KG1 (cell line): ENCODE measurements at places on chromosomes 13 and 19.

GRCh38 chr13:113425941-113426590 is 27.2 kb downstream of the ADPRHL1 start:
- no peak for DNase-seq

DNA sequence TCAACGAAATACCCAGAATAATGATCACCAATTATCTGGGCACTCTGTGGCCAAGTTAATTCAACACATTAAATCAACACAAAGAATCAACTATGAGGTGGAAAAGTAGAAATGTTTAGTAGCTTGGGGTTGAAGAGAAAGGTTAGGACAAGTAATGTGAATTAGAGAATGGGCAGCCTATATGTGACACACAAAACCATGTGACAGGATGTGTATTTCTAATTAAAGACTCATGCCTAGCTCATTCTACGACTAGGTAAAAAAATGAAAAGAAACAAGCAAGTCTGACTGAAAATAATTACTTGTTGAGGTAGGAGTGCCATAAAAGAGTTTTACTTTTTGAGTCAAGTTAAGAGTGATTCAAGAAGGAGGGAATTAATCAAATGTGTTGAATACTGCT is 2646.0 kb upstream of the PCDH20 start:
- no peak for DNase-seq

- DNase-seq = no peak
Observed at GRCh38 chr13:52164989-52165388, 5.6 kb upstream of the NEK3 start.

DNA sequence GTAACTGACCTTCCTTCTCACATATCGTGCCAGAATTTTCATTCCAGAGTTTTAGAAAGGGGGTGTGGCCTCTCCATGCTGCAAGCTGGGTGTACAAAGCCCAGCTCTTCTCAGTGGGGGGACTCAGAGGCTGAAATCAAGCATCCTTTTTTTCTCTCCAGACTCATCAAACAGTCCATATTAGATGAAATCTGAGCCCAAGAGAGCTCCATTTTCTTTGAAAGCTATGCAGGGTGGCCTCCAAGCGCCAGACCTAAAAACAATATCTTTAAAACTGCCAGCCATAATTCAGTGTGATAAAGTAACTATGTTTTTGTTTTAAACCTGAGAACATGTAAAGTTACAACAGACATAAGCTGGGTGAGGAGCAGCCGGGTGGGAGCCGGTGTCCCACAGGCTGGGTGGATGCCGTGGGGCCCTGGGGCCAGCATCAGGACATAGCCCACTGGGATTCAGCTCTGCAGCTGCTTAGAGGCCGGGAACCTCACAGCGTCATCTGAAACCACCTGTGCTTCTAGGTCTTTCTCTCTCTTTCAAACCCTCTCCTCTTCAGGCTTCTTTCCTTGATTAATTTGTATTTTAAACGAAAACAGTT is 249.2 kb downstream of the ZNF536 start:
- DNase-seq = no peak

- peak; percentile 14 for DNase-seq
Observed at GRCh38 chr19:42313096-42313839, at the start of gene TMEM145. TSS of gene TMEM145 (plus strand) at chr19:42313309. CDS start at chr19:42313377, 68 bp downstream.

DNA sequence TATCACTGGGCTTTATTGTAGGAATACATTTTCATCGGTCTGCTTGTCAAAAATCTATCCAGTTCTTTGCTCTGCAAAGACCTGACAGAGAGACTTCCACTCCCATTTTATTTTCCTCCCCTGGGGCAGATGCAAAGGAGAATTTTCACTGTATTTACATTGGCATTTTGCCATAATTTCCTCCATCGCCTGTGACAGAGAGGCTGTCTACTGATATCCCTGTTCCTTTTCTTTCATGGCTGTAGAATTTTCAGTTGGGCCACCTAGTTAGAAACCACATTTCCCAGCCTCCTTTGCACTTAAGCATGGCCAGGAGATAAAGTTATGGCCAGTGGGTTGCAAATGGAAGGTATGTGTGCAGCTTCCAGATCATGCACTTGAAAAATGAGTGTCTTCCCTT is 89.3 kb downstream of the NUFIP1 start:
- DNase-seq = no peak

DNA sequence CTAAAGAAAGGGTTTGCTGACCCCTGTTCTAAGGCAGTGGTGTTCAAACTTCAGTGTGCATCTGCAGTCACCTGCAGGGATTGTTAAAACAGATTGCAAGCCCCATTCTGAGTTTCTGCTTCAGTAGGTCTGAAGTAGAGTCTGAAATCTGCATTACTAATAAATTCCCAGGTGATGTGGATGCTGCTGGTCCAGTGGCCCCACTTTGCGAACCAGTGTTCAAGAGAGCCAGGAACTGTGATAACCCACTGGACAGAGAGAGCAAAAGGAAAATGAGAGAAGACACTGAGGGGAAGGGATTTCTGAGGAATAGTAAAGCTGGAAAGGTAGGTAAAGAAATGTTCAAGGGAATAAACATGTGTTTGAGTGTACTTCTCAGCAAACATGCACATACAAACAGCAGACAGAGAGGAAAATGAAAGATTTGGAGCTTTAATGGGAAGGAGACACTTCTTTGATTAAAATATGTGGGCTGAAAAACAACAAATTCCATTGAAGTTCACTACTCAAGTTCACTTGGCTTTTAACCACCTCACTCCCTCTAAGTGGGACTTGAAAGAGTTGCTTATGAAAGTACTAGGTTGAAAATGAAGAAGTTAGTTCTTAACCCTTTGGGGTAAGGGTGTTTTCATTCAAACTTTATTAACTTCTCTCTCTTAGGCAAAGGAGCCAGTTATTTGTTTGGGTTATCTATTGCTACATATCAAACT is 26.4 kb upstream of the FAM216B start:
- no peak for DNase-seq

DNA sequence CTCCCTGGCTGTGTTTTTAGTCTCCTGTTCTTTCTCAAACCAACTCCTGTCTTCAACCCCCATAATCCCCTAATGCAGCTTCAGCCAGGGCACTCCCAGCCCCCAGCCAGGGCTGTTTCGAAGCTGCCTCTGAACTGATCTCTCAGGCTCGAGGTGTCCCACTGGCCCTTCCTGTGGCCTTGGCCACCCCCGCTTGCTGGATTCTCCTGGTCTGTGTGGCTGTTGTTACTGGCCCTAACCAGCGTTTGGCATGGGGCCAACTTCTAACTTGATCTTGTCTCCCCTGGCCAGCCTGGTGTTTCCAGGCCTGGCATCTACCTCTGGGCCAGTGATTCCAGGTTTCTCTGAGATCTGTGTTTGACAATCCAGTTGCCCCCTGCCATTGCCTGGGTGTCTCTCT is 11.0 kb downstream of the XAB2 start:
- no peak for DNase-seq

- no peak for DNase-seq
Observed at GRCh38 chr19:3024870-3025548, 4.1 kb downstream of the TLE2 start.

DNA sequence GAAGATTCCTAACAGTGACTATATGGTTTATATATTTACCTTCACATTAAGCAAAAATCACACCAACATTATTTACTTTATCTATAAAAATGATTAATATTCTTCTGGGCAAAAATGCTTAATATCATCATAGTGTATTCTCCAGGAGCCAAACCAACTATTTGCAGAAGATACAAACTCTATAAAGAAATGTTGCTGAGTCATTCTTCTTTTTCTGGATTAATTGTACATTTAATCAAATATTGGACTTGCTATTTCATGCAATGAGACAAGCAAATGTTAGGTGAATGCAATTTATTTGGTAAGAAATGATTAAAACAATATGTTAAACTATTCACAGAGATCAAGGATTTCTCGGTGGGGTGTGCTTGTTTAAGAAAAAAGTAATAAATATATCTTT is 1075.8 kb downstream of the PCDH9 start:
- no peak for DNase-seq

- DNase-seq = no peak
Observed at GRCh38 chr13:25846222-25846984, 205.4 kb downstream of the SHISA2 start.

- no peak for DNase-seq
Observed at GRCh38 chr13:113493315-113493951, 2.9 kb upstream of the DCUN1D2 start.
